ENCODE measurements at places on chromosomes 2 and 18. TPM values are rescaled to one million over a fixed set of nuclear protein-coding genes. Genes with fewer than 3 reads are reported as not detected.

Gene MTCL1
- polyA plus RNA-seq: 56.6 TPM

Gene CD302
- 12.3 TPM for polyA plus RNA-seq

Gene SP110
- 8.2 TPM for polyA plus RNA-seq

Gene RPS27A
- 2,078 TPM for polyA plus RNA-seq

Gene NEU2
- polyA plus RNA-seq: not detected

Gene EMILIN1
- 68.3 TPM for polyA plus RNA-seq

Gene ADAM23
- 6.6 TPM for polyA plus RNA-seq

- DNase-seq: peak; percentile 49
Observed at GRCh38 chr2:144510294-144510991, 9.5 kb downstream of the ZEB2 start.

- DNase-seq: peak; percentile 78
Observed at GRCh38 chr2:45993476-45993991, 303.7 kb upstream of the EPAS1 start.

- no peak for DNase-seq
Observed at GRCh38 chr2:120509991-120510735, 164.2 kb downstream of the INHBB start.

GRCh38 chr18:57538614-57539013 is 47.9 kb downstream of the FECH start:
- DNase-seq: no peak

GRCh38 chr2:188813315-188813714 is 160.9 kb upstream of the COL3A1 start:
- DNase-seq: no peak

DNA sequence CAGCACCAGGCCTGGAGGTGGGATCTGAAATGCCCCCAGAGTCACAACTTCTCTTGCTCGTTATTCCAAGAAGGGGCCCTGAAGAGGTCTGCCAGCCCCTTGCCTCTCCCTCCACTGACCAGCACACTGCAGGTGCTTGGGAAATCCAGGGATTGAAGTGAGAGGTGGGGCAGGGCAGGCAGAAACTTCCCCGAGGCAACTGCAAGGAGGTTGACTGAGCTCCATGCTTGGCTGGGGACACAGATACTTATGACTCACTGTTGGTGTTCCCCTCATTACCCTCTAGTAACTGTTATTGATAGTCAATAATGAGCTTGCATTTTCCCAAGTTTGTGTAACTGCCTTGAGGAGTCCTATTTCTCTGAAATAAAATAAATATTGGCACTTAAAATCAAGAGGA is 47.5 kb downstream of the MARCO start:
- DNase-seq: no peak

DNA sequence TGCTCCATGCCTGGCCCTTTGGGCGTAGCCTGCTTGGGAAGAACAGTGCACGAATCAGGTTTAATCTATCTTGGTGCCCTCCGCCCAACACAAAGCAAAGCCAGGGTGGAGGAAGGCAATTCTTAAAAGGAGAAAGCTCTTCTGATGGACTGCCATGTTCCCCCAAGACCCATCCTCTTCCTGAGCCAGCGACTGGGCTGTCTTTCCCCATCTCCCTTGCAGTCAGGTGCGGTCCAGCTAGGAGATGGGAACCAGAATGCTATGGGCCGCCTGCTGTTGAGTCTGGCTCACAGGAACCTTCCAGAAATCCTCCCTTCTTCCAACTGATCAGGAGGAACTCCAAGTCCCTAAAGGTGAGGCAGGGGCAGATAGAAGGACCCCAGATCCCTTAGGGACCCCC is 105.0 kb downstream of the SH3BP4 start:
- DNase-seq: no peak

- no peak for DNase-seq
Observed at GRCh38 chr2:124540805-124541204, 515.7 kb downstream of the CNTNAP5 start.

DNA sequence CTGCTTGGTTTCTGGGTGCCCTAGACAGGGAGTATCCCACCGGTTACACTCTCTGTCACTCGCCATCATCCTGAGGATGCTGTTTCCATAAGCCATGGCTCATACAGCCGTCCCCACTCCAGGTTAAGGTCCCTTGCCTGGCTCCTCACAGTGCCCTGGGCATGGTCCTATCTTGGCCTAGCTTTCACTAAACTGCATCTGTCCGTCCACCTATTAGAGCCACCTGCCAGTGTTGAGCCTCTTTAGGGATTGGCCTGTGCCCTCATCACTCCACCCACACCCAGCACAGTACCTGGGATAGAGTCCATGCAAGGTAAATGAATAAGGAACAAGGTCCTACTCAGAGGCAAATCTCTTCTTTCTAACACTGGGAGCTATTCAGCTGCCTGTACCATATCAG is 320.1 kb downstream of the GBX2 start:
- DNase-seq: no peak

- DNase-seq: no peak
Observed at GRCh38 chr2:178946494-178946893, 103.4 kb downstream of the CCDC141 start.

- no peak for DNase-seq
Observed at GRCh38 chr2:203819434-203820133, 48.0 kb upstream of the CTLA4 start.

GRCh38 chr2:237471438-237472186 is 15.4 kb upstream of the MLPH start:
- no peak for DNase-seq

DNA sequence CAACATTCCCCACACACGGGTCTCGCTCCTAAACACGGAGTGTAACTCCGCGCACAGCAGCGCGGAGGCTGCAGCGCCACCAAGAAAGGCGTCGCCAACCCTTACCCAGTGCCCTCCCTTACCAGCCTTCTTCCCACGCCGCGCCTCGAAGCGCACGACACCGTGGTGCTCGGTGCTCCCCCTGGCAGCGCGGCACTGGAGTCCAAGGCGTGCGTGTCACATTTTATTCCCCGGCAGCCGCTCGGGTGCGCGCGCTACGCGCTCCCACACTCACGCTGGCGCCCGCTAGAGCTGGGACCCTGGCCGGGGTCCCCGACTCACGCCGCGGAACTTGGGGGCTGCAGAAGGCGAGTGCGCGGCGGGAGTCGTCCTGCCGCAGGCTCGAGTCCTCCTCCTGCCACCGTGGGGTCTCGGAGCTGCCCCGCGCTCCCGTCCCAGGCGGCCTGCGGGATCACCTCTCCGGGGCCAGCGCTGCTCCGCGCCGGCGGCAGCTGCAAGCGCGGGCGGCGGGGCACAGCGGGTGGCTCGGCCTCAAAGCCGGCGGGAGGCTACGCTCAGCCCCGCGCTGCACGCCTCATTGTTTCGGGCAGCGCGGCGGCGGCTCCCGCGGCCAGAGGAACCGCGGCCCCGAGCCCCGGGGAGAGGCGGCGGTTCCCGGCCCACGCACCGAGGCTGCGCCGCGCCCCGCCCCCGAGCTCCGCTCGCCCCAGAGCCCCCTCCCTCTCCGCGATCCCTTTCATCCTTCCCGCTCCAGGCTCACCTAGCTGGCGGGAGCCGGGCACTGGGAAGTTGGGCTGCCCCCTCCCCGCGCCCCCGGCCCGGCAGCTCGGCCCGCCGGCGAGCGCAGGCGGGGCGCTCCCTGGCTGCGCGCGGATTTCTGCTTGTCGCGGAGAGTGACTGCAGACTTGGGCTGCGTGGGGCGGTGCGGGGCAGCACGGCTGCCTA is at the start of gene ST6GAL2:
TSS of gene ST6GAL2 (minus strand) at position 197 of the 945 bp plus-strand sequence. CDS start 42,190 bp downstream, outside the sequence.
- no peak for DNase-seq

All from AG04450 (cell line).